Stimulated activated CD8-positive, alpha-beta memory T cell treated with anti-CD3 and anti-CD28 coated beads, Interleukin-15, amount 100 ng/mL, for 1 hour (primary cell): ENCODE measurements at places on chromosomes 1 and 21.

- DNase-seq = no peak
Observed at GRCh38 chr1:180258935-180259334, 28.9 kb downstream of the LHX4 start.

DNA sequence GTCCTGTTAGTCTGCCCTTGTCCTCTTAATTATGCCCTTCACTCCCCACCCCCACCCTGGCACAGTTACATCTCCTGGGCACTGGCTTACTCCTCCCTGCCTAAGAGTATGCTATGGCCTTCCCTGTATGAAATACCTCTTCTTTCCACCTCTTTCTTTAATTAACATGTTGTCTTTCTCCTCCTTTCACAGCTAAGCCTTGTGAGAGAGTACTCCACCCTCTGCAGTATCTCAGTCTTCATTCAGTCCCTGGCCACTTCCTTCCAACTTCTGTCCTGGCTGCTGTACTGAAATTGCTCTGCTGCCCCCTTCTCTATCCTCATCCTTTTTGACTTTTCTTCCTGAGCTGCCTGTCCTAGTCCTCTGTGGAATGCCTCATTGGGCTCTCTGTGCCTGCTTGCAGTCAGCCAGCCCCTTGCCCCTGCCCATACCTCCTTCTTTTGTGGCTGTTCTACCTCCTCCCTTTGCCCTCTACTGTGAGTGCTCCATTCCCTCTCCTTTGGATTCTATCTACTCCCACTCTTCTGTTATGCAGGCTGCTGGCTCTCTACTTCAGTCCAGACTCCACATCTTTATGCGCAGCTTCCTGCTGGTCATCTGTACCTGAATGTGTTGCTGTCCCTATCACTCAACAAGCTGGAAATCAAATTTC lies 8.3 kb downstream of the NOS1AP start:
- DNase-seq = no peak

DNA sequence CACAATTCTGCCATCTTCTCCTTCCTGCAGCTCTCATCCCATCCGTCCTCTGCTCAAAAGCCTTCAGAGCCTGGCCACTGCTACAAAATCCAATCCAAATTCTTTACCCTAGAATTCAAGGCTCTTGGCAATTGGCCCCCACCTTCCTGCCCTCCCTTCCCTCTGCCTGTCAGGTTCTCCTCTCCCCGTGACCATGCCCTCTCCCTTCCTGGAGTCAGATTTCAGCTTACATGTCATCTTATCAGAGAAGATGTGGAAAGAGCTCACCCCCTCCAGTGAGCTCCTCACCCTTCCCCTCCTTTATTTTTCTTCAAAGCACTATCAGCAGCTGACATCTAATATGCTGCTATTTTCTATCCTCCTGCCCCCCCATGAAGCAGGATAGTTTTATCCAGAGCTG lies 86.9 kb downstream of the GRIK3 start:
- DNase-seq = no peak

- DNase-seq = no peak
Observed at GRCh38 chr1:101136739-101137138, 100.1 kb upstream of the S1PR1 start.

- no peak for DNase-seq
Observed at GRCh38 chr1:34983700-34984355, 1.3 kb downstream of the TMEM35B start.

GRCh38 chr21:39610703-39611102 lies 2.0 kb upstream of the B3GALT5 start:
- DNase-seq = no peak

GRCh38 chr1:219298571-219299148 lies 125.0 kb downstream of the LYPLAL1 start:
- no peak for DNase-seq

DNA sequence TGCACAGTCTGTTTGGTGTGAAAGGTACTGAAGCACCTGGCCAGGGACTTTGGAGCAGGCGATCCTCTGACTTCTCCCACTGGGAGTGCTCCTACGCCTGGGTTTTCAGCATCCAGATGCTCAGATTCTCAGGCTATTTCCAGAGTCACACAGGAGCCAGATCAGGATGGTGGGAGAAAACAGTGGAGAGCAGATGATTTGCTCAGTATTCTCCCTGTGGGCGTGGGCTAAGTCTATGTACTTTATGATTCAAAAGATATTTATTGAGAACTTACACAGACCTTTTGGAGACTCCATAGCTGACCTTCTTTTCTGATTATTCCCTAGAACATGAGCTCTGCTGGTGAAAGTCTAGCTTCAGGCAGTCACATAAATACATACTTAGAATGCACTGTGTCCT lies 134.6 kb downstream of the TENT5C start:
- DNase-seq = no peak

DNA sequence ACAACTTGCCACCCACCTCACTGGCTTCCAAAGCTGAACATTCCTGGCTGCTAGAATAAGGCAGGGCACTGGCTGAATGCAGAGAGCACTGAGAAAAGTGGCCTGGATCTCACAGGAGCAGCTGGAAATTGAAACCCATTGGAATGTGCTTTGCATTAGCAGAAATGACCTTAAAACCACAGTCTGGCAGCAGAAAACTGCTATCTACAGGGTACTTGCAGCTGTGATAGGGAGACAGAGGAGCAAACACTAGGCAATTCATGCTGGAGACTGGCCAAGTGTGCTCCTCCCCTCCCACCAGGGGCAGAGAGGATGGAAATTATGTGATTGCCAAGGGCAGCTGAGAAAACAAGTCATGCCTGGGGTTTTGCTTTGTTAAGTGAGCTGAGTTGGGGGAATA lies 47.2 kb downstream of the HSD3B1 start:
- DNase-seq = no peak
